GM13976 (cell line): ENCODE measurements at places on chromosomes 7 and 10.

DNA sequence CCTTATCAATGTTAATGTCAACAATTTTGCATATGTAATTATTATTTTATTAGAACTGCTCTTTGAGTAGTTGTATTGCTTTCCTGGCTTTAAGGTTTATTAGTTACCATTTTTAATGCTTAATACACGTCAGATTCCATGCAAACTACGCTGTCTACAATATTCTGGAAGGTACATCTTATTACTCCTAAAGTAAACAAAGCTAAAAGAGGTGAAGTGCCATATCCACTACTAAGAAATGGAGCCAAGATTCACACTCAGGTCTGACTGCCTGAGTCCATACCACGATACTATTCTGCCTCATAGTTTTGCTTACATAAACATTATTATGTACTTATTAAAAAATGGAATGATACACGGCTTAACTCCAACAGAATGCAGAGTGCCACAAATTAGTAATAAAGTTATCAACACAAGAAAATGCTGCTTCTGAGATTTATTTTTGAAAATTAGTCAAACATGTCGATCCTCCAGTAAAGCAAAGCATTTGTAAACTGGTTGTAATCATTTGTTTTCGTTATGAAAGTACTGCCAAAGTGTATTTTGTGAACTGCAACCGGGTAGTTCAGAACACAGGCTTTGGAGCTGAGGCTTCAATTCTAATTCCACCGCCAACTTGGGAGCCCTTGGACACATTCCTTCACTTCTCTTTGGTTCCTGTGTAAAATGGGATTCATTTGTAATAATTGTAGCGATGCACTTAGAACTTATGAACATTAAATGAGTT is 1.1 kb upstream of the DMTF1 start:
- no peak for DNase-seq

GRCh38 chr7:13115157-13115772 is 427.8 kb downstream of the ARL4A start:
- no peak for DNase-seq

DNA sequence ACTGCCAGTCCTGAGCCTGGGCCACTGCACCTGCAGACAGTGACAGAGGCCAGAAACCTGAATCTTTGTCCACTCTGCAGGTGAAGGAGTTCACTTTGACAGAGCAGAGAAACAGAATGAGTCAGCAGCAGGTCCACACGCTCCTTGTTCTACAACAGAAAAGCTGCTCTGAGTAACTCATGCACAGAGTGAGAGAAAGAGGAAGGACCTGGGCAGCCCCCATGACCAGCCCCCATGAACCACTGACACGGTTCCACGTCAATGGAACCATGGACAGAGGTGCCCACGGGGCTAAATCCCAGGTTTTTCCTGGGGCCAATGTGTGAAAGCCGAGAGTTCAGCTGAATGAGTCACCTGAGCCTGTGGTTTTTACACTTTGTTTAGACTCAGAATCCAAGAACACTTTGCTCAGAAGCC is 40.8 kb upstream of the CTBP2 start:
- peak; percentile 57 for DNase-seq

GRCh38 chr10:111972109-111972508 is 211.5 kb downstream of the GPAM start:
- no peak for DNase-seq

DNA sequence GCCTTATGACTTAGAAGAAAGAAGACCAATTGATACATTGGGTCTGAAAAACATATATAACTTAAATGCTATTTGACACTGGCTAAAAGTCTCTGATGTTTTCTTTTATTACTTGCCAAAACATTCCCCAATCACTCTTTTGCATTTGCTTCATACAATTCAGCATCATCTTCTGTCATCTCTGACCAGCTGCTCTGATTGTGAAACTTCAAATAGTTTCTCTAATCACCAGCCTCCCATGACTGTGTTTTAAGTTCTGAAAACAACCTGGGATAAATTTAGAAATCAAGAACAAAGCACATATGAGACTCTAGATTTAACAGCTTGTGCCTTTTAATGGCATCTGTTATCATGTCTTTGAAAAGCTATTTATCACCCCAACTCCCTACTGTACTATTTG is 208.4 kb upstream of the KCND2 start:
- no peak for DNase-seq

- DNase-seq = no peak
Observed at GRCh38 chr10:14687340-14687739, 87.4 kb downstream of the FAM107B start.

- no peak for DNase-seq
Observed at GRCh38 chr10:24929056-24929544, 23.3 kb downstream of the PRTFDC1 start.

GRCh38 chr7:44811093-44811492 is 14.6 kb downstream of the PPIA start:
- DNase-seq = no peak

- no peak for DNase-seq
Observed at GRCh38 chr10:97427571-97428179, 1.7 kb downstream of the PGAM1 start.

DNA sequence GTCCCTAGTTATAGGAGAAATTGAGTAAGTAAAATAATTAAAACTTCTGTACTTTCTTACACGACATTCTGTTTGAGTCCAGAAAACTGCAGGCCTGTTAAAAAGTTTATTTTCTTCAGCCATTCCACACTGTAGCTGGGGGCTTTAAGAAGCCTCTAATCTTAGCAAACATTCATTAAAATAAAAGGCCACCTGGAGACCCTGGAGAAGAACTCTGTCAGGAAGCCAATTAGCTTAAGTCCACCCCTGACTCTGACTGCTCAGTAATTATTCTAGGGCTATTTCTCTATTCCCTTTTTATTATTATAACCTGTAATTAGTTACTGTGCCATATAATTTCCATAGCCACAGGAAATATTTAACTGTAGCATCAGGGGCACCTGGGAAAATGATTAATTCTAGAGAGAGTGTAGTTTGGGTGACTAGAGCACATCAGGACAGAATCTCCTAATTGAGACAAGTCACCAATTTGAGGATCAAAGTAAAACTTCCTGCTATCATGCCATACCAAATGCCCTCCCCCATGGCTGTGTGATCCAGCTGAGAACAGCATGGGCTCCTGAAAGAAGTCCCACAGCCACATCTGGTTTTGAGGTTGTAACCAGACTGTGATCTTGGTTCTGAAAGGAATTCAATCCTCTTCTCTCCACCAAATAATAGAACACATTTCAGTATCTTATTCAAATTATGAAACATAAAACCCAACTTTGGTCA is 1302.3 kb downstream of the XPNPEP1 start:
- no peak for DNase-seq

GRCh38 chr7:40544871-40545303 is 410.1 kb downstream of the SUGCT start:
- no peak for DNase-seq

DNA sequence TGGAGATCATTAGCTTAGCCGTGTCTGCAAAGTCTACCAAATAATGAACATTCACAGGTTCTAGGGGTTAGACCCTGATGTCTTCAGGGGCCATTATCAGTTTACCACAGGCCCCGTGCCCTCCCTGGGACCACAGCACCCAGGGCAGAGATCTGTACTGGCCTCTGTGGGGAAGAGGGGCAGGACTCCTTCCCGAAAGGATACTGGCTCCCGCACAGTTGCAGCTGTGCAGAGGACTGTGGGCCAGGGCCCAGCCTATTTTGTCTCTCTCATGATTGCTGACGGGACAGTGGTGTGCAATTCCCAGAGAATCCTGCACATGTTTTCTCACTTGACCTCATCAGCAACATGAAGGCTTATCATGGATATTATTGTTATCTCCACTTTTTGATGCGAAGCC is 243.9 kb downstream of the GLRX3 start:
- DNase-seq = no peak

GRCh38 chr7:94374721-94375566 is 19.8 kb upstream of the COL1A2 start:
- DNase-seq = no peak
